ENCODE measurements at places on chromosomes 7 and 10.

GRCh38 chr10:116410351-116410750 lies 17.3 kb upstream of the PNLIPRP3 start:
- DNase-seq = no peak

GRCh38 chr7:44905002-44905635 lies 19.8 kb upstream of the PURB start:
- DNase-seq = no peak

DNA sequence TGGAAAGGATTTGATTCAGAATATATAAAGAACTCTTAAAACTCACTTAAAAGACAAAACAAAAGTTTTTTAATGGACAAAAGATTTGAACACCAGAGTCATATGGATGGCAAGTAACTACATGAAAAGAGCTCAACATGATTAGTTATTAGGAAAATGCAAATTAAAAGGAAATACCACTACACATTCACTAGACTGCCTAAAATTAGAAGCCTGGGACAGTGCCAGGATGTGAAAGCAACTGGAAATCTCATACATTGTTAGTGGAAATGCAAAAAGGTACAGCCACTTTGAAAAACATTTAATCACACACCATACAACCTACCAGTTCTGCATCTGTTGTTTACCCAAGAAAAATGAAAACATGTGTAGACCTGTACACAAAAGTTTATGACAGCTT lies 48.8 kb downstream of the RALA start:
- DNase-seq = no peak

GRCh38 chr7:26691886-26692285 lies 172.5 kb downstream of the SKAP2 start:
- DNase-seq = no peak

- no peak for DNase-seq
Measured at GRCh38 chr10:127063762-127064161, 132.6 kb downstream of the INSYN2A start.

DNA sequence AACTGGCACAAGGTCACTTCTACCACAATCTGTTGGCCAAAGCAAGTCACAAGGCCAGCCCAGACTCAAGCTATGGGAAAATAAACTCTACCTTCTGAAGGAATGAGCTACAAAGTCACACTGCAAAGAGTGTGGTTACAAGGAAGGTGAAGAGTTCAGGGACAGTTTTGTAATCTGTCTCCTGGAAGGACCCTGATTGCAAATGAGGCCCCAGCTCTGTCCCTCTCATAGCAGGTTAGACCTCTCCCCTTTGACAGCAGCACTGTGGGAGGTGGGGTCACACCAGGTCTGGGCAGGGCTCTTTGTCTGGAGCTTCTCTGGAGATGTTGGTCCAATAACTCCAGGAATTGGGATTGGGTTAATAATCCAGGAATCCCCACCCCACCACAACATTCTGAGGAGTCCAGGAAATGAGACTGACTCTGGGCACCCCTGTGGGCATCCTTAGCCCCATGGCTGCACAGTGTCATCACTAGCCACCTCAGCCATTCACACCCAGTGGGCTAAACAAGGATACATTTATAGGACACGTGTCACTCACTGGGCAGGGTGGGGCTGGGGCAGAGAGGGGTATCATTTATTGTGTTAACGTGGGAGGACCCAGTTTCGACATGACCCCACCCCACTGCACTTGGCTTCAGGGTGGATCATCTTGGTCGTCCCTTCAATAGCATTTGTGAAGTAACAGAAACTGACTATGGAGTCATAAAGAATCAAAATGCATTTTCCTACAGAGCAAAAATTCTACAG lies 23.7 kb upstream of the C10orf105 start:
- no peak for DNase-seq

GRCh38 chr7:99248391-99249095 lies 24.1 kb upstream of the MYH16 start:
- DNase-seq = no peak

DNA sequence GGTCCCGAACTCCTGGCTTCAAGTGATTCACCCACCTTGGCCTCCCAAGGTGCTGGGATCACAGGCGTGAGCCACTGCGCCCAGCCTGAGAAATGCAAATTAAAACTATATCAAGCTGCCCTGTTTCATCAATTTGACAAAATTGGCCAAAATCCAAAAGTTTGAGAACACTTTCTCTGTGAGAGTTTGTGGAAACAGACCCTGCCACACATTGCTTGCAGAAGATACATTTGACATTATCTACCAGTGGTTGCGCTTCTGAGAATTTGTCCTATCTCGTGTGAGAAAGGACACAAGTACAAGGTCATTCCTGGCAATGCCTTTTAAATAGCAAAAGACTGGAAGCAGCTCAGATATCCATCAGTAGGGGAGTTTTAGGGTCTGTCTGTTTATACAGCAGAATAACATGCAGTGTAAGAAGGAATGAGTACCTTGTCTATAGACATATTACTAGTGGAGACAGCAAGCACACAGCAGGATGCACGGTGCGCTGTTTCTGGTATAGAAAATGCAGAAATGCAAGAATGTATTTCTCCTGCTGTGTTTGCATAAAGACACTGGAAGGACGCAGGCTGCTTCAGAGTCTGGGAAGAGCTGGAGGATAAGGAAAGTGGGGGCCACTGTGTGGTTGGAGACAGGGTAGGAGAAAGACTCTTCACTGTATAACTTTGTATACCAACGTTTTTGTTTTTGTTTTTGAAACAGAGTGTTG lies 4.3 kb downstream of the LHPP start:
- DNase-seq = no peak

- no peak for DNase-seq
Measured at GRCh38 chr7:93148144-93148543, at the start of gene SAMD9L. SAMD9L (minus strand) TSS chr7:93148385; CDS start chr7:93135971, 12,414 bp downstream.

DNA sequence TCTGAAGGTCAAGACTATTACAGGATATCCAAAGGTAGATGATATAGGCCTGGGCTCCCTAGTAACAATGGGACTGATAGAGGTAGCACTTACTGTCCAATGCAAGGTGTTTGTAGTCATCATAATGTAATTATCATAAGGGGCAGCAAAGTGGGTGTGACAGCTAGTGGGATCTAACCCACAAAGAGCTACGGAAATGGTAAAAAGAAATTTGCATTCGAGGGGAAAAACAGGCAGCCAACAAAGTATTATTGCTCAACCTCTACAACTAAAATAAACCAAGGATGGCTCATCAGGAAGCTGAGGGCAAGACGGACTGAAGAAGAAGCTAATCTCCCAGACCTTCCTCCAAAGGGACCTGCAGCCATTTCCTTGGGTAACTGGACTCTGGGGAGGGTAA lies 211.0 kb downstream of the WDR11 start:
- DNase-seq = no peak

DNA sequence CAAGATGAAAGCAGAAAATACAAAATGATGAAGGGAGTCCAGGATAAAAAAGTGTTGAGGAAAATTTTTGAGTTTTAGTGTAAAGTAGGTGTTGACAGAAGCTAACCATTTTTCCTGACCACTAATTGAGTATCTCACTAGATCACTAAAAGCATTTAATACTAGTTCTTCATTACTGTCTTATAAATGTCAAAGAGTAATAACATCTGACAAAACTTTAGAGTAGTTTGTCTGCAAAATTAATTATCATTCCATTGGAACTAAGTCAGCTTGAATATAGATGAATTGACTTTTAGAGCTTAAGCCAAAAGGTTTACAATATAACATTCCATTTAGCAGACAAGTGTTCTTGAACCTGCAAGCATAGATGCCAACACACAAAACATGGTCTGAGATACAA lies 232.9 kb downstream of the FOXP2 start:
- no peak for DNase-seq

GRCh38 chr10:89481662-89482061 lies 53.7 kb downstream of the SLC16A12 start:
- no peak for DNase-seq

DNA sequence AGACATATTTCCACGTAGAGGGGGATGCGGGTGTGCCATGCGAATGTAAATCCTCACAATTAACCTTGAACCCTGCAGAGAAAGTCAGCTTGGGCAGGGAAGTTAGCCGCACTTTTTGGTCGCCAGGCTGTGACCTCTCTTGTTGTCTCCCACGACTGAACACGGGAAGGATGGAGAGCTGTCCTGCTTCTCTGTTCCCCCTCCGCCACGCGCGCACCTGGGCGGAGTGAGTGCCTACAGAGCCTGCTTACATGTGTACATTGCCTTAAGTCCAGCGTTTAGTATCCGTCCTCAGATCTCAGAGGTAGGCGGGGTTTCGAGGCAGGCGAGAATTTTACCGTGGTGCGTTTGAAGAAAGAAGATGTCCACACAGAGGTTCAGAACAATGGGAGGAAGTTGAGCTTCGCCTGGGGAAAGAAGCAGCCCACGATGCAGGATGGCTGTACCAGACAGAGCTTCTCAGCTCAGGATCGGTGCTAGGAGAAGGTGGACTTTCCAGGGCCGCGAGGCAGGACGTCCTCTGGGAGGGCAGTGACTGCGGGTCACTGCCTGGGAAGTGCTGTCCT lies 482 bp upstream of the ERCC6 start:
- no peak for DNase-seq

DNA sequence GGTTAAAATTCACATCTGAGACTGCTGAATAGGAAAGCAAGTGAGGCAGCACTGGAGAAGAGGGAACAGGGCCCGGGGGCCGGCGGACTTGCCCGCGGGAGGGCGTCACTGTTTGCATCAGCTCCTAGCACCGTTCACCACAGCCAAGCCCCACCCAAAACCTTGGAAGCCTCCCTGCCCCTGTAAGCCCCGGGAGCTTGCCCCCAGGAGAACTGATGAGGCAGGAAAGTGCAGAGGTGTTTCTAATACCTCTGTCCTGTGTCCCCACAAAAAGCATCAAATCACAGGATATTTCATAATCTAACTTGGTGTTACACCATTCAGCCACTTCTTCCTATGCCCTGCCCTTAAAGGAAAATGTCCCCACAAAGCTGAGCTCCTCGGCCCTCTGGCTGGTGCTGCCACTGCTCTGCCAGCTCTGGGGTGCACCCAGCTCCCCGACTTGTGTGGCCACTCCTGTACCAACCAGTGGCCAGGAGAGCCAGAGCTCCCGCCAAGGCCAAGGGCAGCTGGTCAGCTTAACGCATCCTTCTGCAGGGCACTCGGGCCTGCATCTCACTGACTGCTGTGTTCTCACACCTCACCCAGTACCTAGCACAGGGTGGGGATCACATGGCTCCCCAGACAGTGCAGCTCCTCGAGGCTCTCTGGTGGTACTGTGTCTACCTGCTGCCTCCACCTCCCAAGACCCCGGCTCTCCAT lies 47.3 kb upstream of the CNPY1 start:
- DNase-seq = no peak

DNA sequence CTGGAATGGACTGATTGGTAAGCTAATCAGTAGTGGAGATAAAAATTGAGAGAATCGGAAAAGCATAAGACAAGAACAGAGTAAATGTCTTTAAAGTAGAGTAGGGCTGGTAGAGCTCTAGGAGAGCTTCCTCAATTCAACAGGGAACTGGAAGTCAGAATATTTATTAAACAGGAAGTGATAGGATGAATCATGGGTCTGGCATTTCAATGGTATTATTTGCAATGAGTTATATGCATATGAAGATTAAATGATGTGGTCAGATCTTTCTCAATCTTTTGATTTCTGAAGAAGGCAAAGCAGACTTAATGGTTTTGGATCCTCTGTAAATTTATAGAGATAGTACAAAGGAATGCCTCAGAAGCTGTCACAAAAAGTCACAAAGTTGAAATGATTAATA lies 349.0 kb downstream of the HPSE2 start:
- no peak for DNase-seq

GRCh38 chr10:6072215-6072934 lies 10.2 kb upstream of the IL2RA start:
- no peak for DNase-seq

DNA sequence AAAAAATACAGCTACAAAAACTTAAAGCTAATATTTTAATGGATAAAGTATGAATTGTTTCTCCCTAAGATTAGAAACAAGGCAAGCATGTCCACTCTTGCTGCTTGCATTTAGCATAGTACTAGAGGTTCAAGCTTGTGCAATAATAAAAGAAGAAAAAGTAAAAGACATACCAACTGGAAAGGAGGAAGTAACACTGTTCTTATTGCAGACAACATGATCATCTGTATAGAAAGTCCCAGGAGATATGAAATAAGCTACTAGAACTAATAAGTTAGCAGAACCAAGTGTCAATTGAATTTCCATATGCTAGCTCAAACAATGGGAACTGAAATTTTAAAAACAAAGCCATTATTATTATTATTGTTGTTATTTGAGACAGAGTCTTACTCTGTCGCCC lies 20.0 kb upstream of the RABGEF1 start:
- DNase-seq = no peak

DNA sequence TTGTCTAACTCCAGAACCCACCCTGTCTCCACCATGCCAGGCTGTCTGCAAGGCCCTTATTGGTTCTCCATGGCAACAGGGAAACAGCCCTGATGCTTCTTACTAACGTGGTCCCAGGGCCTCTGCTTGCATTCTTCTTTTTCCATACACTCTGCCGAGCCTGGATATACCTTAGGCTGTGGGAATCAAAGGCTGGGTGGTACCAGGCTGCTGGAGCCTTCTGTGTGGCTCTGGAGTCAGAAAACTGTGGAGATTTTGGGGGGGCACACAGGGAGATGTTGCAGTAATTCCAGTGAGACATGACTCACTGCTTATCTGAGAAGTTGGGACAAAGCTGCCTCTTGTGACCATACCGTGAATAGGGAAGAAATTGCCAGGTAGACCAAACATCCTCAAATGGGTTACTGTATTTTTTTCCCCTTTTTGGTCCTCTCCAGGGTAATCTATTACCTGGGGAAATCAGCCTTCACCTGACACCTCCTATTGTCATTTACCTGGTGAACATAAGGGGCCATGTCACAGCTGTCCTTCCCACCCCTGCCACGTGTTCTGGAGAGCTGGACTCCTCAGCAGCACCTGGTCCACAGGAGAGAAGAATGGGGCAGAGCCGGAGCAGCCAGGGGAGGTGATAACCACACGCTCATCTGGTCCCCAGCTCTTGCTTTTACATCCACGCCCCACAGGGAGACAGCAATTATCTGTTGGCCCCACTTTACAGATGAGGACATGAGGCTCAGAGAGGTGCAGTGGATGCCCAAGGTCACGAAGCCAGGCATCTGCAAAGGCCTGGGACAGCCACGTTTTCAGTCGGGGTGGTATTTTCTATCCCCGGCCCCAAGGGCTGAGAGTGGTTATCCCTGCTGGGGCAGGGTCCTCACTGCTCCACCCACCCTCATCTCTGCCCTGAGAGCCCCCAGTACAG lies 4.6 kb downstream of the CHST3 start:
- DNase-seq = no peak

GRCh38 chr10:93440591-93441091 lies 41.5 kb downstream of the MYOF start:
- DNase-seq = no peak

DNA sequence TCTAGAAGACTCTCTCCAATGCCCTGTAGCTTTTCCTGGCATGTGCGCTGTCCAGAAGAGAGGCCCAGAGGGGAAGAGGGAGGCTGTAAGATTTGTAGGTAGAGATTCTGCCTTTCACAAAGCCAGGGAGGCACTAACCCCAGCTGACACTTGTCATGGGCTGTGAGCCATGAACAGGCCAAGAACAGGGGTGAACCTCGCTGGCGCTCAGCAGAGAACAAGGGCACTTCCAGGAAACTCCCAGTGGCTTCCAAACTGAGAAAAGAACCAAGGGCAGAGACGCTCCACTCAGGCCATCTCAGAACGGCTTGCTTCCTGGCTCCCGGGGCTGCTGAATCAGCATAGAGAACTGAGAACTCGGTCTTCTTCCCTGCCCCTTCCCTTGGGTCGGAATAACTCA lies 257.8 kb upstream of the ZNF32 start:
- no peak for DNase-seq

All from stimulated activated CD4-positive, alpha-beta T cell treated with anti-CD3 and anti-CD28 coated beads, Interleukin-4, amount 100 ng/mL, for 48 hours (primary cell).